Right renal pelvis (tissue), 4 donors: ENCODE measurements at places on chromosomes 5 and 9. TPM values are rescaled to one million over a fixed set of nuclear protein-coding genes. Genes with fewer than 3 reads are reported as not detected.

DNA sequence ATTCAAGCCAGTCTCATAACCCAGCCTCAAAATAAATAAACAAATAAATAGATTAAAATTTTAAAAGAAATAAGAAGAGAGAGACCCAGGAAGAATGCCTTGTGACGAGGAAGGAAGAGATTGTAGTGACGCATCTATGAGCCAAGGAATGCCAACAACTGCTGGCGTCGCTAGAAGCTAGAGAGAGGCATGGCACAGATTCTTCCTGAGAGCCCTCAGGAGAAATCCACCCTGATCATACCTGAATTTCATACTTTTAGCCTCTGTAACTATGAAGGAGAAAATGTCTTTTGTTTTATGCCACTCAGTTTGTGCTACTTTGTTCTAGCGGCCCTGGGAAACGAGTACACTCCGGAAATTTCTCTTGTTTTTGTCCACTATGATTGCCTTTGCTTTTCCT lies 103.9 kb downstream of the C9orf50 start:
- DNase-seq = no peak

DNA sequence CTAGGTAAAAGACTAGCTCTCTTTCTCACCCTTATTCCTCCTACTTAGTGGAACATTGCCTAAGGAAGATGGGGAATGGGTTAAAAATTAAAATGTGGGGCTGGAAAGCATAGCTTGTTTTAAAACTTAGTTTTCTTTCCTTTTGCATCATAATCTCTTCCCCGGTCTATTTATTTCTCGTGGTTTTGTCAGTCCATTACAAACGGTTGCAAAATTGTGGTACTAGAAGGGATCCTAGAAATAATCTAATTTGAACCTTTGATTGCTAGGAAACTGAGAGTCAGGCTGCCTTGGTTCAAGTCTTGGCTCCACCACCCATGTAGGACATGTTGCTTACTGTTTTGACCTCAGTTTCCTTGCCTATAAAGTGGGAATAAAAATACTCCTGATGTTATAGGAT lies 1.3 kb downstream of the IL31RA start:
- DNase-seq = no peak

- DNase-seq = no peak
Observed at GRCh38 chr9:70363760-70364159, 50.7 kb downstream of the KLF9 start.

DNA sequence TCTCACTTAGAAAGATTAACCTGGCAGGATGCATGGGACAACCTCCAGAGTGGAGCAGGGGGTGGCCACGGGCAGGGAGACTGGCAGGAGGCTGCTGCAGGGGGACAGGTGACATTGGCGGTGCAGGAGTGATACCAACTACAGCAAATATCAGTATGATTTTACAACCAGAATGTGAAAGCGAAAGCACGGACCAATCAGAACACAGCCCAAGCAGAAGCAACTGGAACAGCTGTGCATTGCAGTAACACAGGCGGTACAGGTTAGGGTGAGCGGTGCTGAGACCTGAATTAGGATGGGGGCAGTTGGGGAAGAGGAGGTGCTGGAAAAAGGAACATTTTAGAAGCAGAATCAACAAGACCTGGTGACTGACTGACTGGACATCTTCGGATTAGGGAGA lies 29.3 kb downstream of the POLR1E start:
- no peak for DNase-seq

DNA sequence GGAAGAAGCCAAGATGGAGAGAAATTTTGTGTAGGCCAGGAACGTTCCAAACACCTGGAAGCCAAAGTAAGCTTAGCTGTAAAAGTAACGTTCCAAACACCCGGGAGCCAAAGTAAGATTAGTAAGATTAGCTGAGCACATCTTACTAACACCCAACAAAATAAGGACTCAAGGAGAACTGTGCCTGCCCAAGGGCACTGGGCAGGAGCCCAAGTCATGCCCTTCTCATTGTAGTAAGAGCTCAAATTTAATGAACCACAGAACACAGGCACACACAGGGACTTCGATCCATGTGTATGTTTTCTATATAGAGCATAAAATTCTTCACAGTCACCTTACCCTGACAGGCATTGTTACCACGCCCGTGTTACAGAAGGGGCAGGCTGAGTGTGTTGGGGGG lies 36.1 kb upstream of the NXNL2 start:
- DNase-seq = no peak

- no peak for DNase-seq
Observed at GRCh38 chr5:89546657-89547056, 663.7 kb upstream of the MEF2C start.

DNA sequence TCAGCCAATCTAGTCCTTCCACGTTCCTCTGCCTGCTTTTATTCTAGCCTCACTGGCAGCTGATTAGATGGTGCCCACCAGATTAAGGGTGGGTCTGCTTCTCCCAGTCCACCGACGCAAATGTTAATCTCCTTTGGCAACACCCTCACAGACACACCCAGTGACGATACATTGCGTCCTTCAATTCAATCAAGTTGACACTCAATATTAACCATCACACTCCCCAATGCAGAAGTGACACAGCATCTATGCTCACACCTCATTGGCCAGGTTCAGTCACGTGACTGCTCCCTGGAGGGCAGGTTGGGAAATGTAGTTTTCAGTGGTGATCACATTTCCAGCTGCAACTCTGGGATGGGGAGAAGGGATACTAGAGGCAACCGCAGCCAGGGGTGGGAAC lies 13.0 kb downstream of the SUSD3 start:
- DNase-seq = no peak

- DNase-seq = no peak
Observed at GRCh38 chr9:111399772-111400563, 69.9 kb upstream of the OR2K2 start.

GRCh38 chr5:180046656-180047055 lies 24.9 kb downstream of the RNF130 start:
- no peak for DNase-seq

- no peak for DNase-seq
Observed at GRCh38 chr5:156395306-156395675, 68.3 kb downstream of the SGCD start.

The ACOT12 gene
- 0.61 TPM for polyA plus RNA-seq

The ARRDC3 gene
- 143 TPM for polyA plus RNA-seq

The PCDHGA3 gene
- 4.2 TPM for polyA plus RNA-seq

The ZDHHC11B gene
- 5.1 TPM for polyA plus RNA-seq

The HTR1A gene
- polyA plus RNA-seq = not detected
